CD4-positive, alpha-beta T cell treated with Interleukin-6 at 100 ng/mL for 8 hours (primary cell): ENCODE measurements at places on chromosomes 3 and 15.
A peak's percentile ranks its signal among the peaks of the same experiment; 100 is the strongest.

DNA sequence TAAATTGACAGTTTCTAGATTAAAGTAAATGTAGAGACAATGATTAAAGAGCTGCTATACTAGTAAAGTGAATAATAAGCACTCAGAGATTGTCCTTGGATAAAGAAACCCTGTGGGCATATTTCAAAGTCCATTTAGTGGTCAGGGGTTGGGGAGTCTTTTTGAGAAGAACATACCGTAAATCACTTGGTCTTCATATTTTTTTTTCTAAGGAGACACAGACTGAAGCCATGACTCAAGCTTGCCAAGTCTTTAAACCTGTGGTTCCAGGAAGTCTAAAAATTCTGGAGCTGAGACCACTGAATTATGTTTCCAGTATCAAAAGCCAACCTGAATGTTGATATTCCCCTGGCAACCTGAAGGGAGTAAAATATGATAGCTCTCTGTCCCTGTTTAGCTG lies 171.0 kb downstream of the TPRG1 start:
- DNase-seq: no peak

DNA sequence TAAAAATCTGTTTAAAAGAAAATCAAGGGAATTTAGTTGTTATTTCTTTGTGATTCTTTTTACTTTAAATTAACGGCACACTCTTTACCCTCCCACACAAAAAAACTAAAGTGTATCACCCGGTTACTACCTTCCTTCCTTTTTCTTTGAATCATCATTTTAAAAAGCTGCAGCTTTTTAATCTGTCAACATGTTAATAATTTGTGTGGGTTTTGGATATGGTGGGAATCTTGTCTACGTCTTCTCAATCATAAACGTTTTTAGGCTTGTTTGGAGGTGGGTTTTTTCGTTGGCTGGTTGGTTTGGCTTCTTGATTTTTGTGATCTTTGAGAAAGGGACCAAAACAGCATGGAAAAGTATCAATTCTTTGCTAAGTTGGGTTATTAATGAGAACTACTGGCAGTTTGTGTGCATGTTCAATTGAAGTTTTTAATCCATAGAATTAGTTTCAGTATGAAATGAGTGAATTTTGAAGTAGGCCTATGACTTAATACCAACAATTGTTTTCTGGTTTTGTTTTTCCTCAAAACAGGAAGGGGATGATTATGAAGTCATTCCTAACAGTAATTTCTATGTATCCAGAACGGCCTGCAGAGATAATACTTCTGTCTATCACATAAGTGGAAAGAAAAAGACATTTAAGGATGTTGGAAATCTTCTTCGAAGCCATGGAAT lies 4.5 kb downstream of the SMC4 start:
- no peak for DNase-seq

DNA sequence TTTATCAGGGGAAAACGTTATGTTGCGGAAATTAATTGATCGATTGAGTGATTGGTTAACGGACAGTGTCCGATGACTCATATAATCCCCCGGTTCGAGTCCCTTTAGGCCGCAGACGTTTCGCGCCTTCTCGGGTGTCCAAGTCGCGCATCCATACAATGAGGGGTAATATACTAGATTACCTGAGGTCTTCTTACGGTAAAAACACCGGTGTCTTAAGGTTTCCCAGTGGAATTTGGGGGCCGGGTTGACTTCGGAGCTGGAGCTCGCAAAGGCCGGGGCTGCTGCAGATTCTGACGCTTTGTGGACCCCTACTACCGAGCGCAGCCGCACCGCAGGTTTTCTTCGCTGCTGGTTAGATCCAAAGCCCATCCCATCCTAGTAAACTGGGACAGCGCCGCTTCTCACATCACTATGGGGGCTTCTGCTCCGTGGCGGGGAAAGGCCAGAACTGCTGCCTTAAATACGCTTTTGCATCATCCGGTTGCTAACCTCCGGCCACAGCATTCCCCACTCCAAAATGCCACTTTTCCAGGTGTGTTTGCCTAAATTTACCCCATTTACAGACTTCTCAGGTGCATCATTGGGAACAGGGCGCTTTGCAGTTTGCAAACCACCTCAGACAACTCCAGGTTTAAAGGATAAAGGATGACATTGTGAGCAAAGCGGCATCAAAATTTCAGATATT lies 858 bp upstream of the SACM1L start:
- no peak for DNase-seq

GRCh38 chr15:74789171-74789631 lies 7.3 kb downstream of the CSK start:
- no peak for DNase-seq

DNA sequence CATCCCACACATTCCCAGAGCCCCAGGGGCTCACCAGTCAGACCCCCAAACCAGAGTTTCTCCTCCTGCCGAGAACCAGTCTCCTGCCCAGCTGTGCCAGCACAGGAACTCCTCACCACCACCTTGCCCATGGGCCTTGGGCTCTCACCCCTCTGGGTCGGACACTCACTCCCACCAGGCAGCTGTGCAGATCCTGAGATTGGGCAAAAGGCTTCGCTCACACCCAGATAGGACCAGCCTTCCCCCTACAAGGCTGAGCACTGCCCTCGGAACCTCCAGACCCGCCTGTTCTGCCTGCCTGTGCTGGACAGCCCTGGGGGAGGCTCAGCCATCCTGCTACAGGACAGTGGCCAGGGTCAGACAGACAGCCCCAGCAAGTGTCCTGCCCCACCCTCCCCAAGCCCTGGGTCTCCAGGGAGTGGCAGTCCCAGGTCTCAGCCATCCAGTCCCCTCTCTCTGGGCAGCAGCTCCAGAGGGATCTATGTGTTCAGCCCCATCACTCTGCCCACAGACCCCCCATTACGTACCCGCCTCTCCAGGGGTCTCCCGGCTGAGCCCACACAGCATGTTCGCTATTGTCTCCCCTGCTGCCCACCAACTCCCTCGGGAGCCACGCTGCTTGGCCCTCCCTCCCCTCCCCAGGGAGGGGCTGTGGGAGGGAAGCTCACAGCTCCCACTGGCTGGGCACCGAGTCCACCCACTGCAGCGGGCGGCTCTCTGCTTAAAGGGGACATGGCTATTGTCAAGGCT lies at the start of gene GRIP2:
Gene GRIP2, minus strand, starts transcription at position 601 of the 750 bp plus-strand sequence. Its CDS starts 34 bp downstream, at position 567.
- no peak for DNase-seq

DNA sequence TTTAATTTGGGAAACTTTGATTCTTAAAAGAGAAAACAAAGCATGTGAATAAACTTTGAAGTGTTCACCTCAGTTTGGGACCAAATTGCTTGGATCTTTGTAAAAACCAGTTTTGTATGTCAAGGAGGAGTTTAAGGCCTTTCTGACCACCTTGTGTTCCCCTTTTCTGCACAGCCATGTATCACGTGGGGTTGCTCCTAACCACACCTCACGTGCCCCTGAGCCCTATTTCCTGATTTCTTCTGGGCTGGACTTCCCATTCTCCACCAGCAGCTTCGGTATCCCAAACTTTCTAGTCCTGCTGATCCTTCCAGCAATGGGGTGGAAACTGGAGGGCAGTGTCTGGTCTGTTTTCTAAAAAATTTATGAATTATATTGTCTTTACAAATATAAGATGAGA lies 76.4 kb upstream of the STT3B start:
- no peak for DNase-seq

- DNase-seq: no peak
Measured at GRCh38 chr15:54564166-54564565, 585.9 kb downstream of the UNC13C start.

DNA sequence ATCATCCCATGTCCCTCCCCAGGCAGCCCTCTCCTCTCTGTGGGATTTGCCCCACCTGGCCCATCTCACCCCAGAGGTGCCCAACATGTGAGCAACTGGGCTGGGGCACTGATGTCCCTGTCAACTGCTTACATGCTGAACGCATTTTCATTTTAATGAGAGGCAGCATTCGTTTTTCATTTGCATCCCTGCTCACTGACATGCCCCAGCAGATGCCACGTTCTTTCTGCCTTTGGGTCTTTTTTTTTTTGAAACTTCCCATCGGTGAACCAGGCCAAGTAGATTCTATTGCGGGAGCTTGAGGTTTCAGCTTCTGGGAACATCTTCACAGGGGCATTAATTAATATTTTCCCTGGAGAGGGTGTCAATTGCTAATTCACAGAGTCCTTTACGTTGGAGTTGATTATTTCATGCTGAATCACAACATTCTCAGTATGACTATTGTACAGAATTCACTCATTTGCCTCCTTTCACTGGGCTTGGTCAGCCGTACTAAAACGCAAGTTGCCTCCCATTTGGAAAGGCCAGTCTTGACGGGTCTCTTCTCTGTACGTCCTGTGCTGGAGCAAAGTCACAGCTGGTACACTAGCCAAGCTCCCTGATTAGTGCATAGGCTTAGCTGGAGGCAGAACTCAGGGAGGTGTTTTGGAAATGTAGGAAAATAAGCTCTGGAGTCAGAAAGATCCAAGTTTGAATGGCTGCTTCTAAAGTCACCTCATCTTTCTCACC lies 69.8 kb downstream of the CHRNA7 start:
- DNase-seq: no peak

DNA sequence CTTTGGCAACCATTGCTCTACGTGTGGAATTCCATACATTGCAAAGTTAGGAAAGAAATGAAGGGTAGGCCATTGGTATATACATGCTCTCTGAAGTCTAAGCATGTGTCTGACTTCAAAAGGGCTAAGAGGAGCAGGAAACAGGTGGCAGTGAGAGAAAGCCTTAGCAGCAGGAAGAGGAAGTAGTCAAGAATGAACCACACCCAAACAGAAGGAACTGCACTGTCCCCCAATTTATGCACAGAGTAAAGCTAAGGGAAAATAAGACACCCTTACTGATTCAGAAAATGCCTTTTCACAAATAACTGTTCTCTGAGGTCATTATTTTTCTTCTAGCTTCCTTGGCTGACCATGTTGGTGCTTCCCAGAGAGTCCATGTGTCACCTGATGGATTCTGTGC lies 575.4 kb downstream of the NTRK3 start:
- peak; percentile 16 for DNase-seq

- no peak for DNase-seq
Measured at GRCh38 chr3:62732183-62732904, 142.9 kb downstream of the CADPS start.

GRCh38 chr15:100601617-100602063 lies 344 bp downstream of the LINS1 start:
- DNase-seq: no peak

DNA sequence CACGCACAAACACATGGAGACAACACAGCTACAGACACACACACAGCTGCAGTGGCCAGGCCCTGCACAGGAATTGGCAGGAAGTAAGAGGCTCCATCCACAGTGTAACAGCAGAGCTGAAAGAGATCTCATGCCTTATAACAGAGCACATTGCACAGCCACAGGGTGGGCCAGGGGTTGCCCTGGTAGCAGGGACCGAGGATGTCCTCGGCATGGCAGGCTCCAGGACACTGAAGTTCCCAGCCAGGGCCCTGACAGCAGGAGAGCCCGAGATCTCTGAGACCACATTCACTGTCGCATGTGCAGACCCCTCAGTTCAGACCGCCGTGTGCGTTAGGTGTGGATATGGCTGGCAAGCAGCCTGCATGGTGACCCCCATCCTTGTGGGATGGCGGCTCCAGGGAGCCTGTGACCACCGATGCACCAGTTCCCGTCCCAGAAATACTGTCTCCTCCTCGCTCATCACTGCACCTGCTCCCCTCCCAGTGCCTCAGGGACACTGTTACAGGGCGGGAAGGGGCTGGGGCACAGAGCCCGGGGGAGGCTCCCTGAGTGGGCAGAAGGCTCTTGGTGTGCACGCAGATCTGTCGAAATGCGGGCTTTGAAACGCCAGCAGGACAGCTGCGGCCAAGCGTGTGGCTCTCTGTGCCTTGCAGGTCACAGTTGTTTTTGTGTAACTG lies 1.5 kb upstream of the OCA2 start:
- no peak for DNase-seq

GRCh38 chr15:98690272-98690950 lies 42.1 kb downstream of the IGF1R start:
- DNase-seq: no peak

- no peak for DNase-seq
Measured at GRCh38 chr3:195752546-195753331, 32.0 kb downstream of the MUC20 start.

GRCh38 chr3:56980798-56981390 lies 79.6 kb upstream of the SPATA12 start:
- DNase-seq: peak; percentile 43

DNA sequence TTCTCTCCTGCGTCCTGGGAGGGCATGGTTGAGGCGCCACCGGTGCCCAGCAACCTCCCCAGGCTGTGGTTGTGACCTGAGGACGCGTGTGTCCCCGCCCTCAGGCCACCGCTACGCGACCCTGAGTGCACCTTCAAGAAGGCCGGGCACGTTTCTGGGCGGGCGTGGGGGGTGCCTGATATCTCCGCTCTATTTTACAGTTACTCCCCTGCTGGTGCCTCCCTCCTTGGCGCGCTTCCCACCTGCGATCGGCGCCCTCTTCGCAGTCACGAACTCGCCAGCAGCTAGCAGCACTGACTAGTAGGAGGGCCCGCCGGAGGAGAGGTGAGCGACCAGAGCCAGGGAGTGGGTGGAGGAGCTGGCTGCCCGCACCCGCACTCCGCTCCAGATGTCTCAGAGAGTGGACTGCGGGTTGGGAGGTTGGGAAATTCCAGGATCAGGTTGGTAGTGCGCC lies 43.2 kb upstream of the POLG start:
- DNase-seq: no peak

- no peak for DNase-seq
Measured at GRCh38 chr3:72533591-72534473, 314.4 kb downstream of the SHQ1 start.

DNA sequence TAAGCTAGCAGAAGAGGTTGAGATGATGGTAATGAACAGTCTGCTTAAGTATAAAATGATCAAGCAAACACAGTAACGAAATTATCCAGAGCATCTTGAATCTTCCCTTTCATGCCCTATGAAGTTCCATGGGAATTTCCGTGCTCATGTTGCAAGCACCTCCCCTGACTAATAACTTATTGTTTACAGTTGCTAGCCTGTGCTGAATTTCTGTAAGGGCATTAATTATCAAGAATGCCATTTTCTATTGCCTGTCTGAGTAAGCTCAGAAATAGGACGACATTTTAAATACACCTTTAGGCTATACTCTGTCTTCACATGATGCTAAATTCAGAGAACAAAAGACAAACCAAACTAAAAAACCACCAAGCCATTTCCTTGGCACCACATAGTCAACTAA lies 257.5 kb upstream of the LRTM1 start:
- DNase-seq: no peak

DNA sequence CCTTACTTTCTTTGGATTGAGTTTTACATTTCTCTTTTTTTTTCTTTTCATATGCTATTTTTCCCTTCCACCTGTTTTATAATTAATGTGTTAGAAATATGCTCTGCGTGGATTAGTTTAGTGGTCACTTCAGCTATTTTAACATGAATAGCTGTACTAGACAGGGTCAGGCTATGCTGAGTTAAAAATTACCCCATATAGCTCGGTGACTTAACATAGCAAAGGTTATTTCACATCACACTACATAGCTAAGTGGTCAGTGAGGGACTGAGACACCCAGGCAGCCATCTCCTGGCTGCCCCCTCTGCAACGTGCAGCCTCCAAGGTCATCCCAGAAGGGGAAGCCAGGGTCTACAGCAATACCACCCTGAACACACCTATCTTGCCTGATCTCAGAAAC lies 46.9 kb upstream of the KIF23 start:
- DNase-seq: no peak

DNA sequence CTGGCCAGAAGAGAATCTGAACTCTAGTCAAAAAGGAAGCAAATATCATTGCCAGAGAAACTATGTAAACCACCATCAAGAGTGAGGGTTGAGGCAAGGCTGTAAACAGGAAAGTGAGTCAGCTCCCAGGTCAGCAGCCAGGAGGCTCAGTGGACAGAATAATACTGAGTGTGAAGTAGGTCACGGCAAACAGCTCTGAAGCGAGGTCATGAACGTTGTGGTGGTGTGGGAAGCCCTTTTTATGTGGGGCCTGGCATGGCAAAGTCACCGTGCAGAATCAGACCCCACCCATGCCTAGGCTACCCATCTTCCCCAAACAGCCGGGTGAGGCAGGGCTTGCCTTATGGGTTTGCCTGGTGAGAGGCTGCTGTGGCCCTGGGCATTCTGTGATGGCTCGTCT lies 43.9 kb downstream of the THBS1 start:
- DNase-seq: peak; percentile 83
